ENCODE measurements at places on chromosomes 2 and 18.

DNA sequence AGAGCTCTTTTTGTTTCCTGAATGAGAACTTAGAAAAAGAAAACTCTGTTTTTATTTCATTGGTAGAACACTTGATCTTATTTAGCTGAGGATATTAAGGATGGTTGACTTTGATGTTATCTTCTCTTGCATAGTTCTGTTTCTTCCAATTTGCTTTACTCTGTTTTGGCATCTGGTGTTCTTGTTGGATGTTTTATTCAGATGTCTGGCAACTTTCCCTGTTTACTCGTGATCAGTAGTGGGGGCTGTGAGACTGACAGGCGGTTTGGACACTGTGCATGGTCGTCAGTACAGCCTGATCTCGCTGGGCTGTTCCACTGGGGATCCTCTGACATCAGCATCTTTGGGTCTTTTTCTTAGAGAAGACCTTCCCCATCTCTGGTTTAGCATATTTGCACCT is 100.1 kb downstream of the TSN start:
- DNase-seq, result no peak

DNA sequence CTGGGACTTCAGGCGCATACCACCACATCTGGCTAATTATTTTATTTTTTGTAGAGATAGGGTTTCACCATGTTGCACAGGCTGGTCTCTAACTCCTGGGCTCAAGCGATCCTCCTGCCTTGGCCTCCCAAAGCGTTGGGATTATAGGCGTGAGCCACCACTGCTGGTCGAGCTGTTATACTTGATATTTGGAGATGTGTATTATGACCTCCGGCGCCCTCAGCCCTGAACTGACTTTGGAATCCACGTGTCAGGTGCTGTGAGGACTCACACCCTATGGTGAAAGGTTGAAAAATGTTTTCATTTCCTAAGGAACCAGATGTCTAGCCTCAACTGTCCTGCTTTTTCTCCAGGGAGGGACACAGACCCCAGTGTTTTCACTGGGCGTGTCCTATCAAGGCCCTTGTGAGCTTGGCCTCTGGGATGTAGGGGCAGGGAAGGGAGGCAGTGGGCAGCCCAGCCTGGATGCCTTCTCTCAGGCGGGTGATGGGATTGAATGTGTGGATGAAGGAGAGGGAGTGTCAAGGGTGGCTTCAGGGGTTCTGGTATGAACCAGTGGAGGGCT is 56.4 kb upstream of the HAAO start:
- DNase-seq, result no peak

GRCh38 chr2:237919593-237919992 is 47.2 kb upstream of the UBE2F start:
- DNase-seq, result no peak

GRCh38 chr2:86364894-86365293 is 27.5 kb upstream of the REEP1 start:
- no peak for DNase-seq

DNA sequence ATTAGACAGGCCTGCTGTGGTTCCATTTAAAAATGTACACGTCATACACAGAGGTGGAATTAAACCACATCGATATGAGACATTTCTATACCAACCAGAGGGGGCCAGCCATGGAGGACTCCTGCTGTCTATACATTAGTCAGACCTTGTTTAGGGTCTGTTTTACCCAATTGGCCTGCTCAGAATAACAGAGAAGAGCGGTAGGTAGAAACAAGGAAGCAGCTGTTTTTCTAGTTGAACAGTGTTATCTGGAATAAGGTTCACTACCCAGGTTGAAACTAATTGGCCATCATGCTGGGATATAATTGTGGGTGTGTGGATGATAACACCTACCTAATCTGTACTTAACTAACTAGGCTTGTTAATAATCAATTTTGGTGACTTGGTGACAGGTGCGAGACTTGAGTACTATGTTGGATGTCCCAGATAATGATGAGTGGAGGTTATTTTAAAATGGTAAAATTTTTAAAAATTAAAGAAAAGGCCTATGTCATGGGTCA is 47.5 kb downstream of the RHBDD1 start:
- DNase-seq, result no peak

DNA sequence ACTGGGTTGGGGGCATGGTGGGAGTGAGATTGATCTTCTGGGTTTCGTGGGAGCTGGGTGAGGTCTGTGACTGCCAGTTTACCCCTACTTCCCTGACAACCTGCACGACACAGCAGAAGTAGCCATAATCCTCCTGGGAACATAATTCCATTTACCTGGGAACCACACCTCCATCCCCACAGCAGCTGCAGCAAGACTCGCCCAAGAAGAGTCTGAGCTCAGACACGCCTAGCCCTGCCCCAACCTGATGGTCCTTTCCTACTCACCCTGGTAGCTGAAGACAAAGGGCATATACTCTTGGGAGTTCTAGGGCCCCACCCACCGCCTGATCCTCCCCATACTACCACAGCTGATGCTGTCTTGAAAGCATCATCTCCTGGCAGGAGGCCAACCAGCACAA is 43.8 kb downstream of the FLACC1 start:
- DNase-seq, result no peak

DNA sequence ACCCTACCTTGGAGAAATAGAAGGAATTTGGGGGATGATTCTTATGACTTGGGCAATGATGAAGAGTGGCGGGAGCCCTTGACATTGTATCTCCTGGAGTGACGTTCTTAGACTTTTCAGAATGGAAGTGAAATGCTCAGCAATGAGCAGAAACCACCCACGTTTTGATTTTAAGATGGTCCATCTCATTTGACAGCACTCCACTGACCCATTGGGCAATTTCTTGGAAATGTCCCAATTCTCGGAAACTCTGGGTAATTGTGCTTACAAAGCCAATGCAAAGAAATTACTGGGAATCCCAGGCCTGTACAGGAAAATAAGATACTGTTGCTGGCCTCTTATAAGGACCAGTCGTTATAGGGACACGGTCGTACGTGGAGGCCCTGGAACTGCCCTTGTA is 170.0 kb upstream of the COPS8 start:
- DNase-seq, result no peak

GRCh38 chr2:9152975-9153642 is 53.5 kb upstream of the ASAP2 start:
- DNase-seq, result no peak

DNA sequence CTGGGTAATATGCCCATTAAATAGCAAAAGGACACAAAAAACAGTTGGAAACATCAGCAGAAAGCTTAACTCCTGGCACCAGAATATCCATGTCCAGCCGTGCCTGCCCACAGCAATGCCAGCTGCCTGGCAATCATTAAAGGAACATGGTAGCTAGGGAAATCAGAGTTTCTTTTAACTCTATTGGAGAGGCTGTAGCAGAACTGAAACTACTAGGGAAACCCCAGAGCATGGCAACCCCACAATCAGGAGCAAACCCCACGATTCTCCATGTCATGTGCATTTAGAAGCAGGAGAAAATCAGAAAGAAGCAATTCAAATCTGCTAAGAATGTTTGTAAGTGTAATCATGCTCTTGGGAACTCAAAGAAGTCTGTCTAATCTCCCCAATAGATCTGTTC is 409.0 kb upstream of the SMIM21 start:
- DNase-seq, result no peak

DNA sequence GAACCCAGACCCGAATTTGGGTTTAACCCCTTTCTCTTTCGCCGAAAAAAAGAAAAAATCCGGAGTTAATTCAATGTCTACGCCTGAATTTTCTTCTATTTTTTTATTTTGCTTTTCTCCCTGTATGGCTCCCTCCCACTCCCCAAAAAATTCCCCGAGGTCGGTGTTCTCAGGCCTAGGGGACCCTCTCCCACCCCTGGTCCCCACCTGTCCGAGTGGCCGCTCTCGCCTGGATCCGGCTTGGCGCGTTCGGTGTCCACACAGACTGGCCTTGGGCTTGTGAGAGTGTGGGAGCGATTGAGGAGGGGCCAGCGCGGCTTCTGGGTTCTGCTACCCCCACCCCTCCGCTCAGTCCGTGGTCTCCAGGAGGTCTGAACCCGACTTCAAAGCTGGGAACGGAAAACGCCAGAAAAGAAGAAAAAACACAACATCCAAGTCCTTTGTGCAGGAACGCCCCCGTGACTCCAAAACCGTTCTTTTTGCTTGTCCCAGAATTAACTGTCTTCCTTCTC is 5.7 kb upstream of the EN1 start:
- no peak for DNase-seq

GRCh38 chr2:240626531-240627300 is 1.4 kb downstream of the GPR35 start:
- DNase-seq, result peak; percentile 30

- no peak for DNase-seq
These were observed 40.5 kb downstream of the ALMS1 start for GRCh38 chr2:73426176-73426575.

DNA sequence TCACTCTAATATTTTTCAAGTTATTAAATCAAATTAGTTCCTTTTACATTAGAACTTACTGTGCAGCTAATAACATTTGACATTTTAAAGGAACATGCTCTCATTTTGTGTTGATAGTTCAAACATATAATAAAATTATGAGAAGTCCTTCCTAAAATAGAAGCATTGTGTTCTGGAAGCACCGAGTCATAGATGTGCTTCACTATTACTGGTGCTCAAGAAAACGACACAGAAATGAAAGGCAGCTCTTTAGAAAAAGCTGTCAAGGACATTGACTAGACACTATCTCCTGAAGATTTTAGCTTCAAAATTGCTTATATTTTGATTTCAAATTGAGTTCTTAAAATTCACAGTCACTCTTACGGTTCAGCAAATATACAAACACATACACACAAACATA is 338.3 kb downstream of the NBAS start:
- no peak for DNase-seq

DNA sequence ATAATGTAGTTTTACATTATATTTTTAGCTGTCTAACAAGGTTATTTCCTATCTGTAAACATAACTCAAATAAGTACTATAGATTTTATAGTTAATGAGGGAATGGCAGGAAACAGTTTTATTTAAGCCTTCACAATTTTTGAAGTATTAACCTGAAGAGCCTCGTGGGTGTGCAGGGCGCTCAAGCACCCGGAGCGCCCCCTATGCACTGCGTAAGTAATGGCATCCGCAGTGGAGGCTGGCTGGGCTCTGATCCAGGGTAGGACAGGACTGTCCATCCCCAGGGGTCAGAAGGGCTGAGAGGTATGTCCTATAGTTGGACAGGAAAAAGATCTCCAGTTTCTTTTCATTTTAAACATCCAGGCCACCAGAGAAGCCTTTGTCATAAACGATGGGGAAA is 8.2 kb upstream of the GBX2 start:
- DNase-seq, result no peak

DNA sequence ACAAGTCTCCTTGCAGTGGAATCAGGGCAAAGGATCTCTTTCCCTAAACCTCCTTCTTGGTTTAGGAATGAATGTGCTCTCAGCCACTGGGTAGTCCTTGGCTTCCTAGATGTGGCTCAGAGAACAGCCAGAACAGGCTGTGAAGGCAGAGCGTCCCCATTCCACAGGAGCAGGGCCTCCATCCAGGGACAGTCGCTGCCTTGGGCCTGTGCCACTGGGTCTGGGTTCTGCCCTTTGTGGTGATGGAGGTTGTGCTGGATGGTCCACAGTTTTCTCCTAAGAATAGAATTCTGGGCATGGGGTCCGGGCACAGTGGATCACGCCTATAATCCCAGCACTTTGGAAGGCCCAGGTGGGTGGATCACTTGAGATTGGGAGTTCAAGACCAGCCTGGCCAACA is 516.5 kb upstream of the RAB6C start:
- no peak for DNase-seq

GRCh38 chr2:105307146-105307545 is 22.4 kb downstream of the TGFBRAP1 start:
- no peak for DNase-seq

DNA sequence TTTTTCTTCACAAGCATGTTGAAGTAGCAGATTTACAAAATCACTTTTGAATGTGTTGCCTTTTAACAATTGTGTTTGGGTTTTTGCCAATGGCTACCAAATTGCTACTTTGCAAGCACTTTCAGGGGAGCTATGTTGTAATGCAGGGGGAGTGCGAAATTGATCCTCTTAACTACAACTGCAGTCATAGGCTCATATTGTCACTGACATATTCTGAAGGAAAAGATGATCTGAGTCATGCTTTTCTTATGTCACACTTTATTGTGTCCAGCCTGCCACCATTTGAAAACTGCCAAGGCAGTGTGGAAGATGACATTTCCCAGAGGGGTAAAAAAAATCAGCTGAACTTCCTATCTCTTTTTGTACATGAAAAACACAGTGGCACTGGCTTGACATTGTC is 74.9 kb downstream of the GPD2 start:
- DNase-seq, result no peak

DNA sequence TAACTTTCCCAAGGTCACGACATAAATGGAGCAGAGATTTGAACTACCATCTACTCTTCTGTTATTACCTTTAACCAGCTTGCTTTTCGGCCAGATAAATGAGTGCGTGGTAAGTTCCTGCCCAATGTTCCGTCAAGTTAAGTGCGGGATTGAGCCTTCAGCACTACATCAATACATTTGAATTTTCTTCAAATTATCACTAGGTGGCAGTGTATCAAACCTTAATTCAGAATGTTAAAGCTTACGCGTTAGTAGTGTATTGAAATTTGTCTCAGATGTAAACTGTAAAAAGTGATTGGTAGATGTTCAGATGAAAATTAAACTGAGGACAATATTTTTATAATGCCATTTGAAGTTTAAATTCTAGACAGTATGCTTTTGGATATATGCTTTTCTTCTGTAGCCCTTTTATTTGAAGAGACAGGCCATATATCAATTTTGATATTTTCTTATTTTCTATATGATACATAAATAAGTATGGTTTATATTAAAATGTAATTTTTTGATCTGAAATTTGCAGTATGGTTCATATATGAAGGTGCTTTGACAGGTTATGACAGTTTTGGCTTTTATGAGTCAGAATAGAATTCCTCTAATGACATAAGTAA is 681.3 kb downstream of the ADCYAP1 start:
- DNase-seq, result no peak

DNA sequence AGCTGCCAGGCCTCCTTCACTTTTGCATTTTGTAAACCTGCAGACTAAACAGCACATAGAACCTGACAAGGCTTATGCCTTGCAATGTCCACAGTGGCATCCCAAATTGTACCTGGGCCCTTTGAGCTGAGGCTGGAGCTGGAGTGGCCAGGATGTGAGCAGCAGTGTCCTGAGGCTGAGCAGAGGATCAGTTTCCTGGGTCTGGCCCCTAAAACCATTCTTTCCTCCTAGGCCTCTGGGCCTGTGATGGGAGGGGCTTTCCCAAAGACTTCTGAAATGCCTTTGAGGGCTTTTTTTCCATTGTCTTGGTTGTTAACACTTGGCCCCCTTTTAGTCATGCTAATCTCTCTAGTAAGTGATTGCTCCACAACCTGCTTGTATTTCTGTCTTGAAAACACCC is 32.8 kb downstream of the FSIP2 start:
- DNase-seq, result no peak
